Osteoblast (primary cell): ENCODE measurements at places on chromosomes 2 and 18. TPM values are rescaled to one million over a fixed set of nuclear protein-coding genes. Genes with fewer than 3 reads are reported as not detected.

IL37 gene
- total RNA-seq, result not detected in 2 replicates

SP140L gene
- 15.6 and 18.6 TPM in 2 replicates for total RNA-seq

DNA sequence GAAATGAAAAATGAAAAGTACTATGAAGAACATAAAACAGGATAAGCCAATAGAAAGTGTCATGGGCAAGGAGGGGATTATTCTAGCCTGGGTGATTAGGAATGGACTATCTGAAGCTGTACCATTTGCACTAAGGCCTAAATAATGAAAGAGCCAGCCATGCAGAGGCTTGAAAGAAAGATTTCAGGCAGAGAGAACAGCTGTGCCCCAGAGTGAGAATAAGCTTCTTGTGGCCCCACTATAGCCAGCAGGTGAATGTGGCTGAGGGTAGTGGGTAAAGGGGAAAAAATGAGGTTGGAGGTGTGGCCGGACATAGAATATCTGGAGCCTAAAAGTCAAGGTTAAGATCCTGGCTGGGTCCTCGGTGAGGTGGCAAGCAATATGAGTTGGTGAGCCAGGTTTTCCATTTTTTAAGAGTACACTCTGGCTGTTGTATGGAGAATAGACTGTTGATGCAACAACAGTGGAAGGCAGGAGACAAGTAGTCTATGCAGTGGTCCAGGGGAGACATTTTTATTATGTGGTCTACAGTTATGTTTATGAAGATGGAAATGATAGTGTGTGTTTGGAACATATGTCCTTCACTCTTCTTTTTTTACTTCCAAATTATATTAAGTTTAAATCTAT is 135.2 kb upstream of the SETBP1 start:
- DNase-seq, result no peak

GRCh38 chr2:30998672-30999071 is 139.6 kb downstream of the GALNT14 start:
- DNase-seq, result no peak

DNA sequence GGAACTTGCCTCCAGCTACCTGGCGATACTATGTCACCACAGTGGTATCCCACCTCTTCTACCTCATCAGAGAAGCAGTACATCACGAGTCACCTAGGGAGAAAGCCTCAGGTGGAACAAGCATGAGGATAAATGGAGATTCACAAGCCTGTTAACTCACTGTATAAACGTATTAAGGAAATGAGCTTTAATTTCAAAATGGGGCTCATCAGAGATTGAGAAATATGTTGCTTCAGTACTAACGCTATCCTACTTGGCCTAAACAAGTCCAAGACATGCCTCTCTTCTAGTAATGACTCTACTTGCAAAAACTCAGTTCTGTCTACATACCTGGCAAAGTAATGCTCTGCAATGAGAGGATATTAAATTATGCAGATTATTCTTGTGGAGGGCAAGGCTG is 4.3 kb downstream of the SLC39A6 start:
- DNase-seq, result no peak

GRCh38 chr2:30410217-30410616 is 36.8 kb upstream of the LCLAT1 start:
- peak; percentile 60 for DNase-seq

- DNase-seq, result peak; percentile 36
Observed at GRCh38 chr2:42639340-42640077, 71.1 kb downstream of the MTA3 start.
